ENCODE measurements at places on chromosomes 2 and 18. TPM values are rescaled to one million over a fixed set of nuclear protein-coding genes. Genes with fewer than 3 reads are reported as not detected.

DNA sequence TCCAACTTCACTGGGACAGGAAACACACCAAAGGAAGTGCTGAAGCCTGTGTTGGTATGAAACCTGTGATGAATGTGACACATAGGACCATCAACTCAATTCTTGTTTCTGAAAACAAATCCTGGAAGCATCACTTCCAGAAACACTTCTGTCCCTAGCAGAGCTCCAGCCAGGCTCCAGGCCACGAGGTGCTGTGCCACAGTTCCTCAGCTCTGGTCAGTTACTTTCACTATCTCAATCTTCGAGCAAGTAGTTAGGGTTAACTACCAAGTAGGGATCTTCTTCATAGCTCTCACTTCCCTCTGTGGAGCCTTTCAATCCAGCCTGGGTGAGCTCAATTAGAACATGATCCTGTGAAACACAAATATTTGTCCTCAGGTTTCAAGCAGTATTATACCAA lies 3.6 kb upstream of the LCT start:
- no peak for DNase-seq

- no peak for DNase-seq
Observed at GRCh38 chr2:182713601-182714000, 2.5 kb upstream of the DNAJC10 start.

PLA2R1 gene
- total RNA-seq, result 11.9 TPM

NTSR2 gene
- total RNA-seq, result 1.7 TPM

- no peak for DNase-seq
Observed at GRCh38 chr2:38409156-38410102, 32.4 kb upstream of the ATL2 start.

IGFBP5 gene
- 60.9 TPM for total RNA-seq

- no peak for DNase-seq
Observed at GRCh38 chr2:71773218-71773617, 319.9 kb downstream of the DYSF start.

- peak; percentile 57 for DNase-seq
Observed at GRCh38 chr2:218252509-218253231, 8.1 kb upstream of the GPBAR1 start.

DNA sequence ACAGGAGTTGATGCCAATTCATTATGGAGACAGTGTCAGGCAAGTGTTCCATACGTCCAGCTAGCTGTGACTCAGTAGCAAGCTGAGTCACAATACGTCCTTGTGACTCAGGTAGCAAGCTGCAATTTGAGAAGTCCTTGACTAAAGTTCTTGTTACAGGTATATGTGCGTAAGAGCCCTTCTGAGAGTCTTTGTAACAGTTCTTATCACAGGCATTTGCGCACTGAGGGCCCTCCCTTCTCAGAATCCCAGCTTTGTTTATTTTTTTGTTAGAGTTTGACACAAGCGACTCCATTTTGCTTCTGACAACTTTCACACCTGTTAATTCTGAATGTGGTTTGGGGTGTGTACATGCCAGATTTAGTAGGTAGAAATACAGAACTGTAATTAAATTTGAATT lies 20.1 kb upstream of the ACMSD start:
- DNase-seq, result no peak

PSMA8 gene
- not detected for total RNA-seq

DNA sequence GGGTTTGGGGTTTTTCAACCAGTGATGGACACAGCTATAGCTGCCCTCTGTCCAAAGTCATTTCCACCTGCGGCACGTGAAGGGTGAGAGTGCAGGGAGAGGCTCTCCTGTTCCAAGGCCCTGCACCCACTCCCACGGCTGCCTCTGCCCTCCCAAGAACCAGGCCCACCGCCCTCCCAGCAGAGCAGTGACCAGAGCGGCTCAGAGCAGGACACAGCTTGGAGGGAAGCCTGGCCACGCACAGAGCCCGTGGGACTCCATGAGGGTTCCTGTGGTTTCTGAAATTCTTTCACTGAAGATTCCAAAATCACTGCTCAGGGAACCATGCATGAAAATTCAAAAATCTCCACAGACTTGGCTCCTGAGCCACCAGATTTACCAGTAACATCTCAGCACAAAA lies 67.3 kb upstream of the SALL3 start:
- no peak for DNase-seq

GRCh38 chr2:79903222-79904000 lies 390.6 kb downstream of the CTNNA2 start:
- no peak for DNase-seq

DNA sequence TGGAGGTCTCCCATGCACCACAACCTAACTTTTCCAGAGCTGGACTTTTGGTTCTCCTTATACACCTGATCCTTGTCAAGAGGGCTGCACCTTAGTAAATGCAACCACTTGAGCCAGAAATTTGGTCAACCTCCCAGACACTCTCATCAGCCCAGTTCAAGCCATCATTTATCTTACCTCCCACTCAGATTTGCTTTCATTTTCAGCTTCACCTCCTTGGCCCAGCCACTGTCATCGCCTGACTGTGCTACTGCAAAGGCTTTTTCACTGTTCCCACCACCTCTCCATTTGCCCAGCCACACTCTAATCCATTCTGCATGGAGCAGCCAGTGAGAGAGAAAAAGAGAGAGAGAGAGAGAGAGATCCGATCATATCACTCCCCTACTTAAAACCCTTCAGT lies 112.4 kb upstream of the DDX18 start:
- DNase-seq, result no peak

DNA sequence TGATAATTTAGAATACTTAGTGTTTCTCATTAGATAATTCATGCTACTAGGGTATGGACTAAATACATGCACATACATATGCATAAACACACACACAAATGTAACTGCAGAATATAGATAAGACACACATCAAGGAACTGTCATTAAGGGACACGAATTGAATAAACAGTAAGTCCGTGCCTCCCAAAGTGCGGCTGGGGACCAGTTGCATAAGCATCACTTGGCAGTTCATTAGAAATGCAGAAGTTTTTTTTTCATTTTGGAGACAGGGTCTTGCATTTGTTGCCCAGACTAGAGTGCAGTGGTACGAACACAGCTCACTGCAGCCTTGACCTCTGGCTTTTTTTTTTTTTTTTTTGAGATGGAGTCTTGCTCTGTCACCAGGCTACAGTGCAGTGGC lies 130.0 kb upstream of the CCDC195 start:
- no peak for DNase-seq

DNA sequence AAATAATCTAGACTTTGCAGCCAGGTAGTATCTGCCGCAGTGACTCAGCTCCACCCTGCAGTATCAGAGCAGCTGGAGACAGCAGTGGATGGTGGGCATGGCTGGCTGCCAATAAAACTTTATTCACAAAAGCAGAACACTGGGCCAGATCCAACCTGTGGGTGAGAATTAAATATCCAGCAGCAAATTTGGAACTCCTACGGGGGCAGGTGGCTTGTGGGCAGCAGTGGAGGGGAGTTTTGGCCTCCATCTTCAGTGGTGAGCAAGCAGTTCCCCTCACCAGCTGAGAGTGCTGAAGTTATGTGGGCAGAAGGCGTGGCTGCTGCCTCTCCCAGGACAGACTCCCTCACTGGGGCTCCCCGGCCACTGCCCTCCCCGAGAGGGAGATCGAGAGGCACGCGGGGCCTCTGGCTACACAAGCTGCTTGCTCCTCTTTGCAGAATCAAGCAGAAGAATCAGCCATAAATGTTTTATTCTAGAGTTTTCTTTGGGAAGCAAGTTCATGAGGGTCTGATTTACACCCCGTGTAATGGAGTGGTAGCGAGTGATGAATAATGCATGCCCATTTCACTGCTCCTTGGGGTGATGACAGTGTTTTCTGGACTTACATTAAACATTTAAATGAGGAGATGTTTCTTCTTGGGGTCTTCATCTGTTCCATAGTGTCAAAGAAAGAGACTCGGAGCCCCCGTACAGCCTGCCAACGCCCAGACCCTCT lies 204.3 kb downstream of the SEPTIN10 start:
- no peak for DNase-seq

CFAP221 gene
- total RNA-seq, result 5.6 TPM

EMILIN2 gene
- total RNA-seq, result 4.7 TPM

GRCh38 chr2:74779265-74779558 lies 54.7 kb upstream of the HK2 start:
- DNase-seq, result no peak

DNA sequence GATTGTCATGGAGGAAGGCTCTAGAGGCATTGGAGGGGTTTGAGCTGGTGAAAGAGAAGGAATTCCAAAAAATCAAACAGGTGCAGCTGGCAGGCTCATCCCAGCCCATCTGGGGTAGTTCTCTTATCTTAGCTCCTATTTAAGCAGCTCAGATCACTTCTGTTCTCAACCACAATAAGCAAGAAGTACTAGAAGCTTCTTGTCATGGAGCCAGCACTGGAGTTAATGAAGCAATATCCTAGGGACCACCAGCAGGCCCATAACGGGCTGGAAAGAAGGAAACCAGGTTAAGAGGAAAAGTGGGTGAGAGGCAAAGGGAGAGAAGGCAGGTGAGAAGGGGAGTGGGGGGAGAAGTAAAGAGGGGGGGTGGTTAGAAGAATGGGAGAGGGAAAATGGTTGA lies 100.7 kb upstream of the ZFP36L2 start:
- no peak for DNase-seq

- no peak for DNase-seq
Observed at GRCh38 chr18:79823120-79823519, 25.4 kb downstream of the KCNG2 start.

DTNA gene
- 86.1 TPM for total RNA-seq

- DNase-seq, result peak; percentile 41
Observed at GRCh38 chr2:27765621-27766286, 5.8 kb upstream of the MRPL33 start.

- no peak for DNase-seq
Observed at GRCh38 chr2:156457523-156458517, 21.6 kb downstream of the GPD2 start.

Data from cerebellum (tissue), 4 donors.